CD4-positive, alpha-beta T cell treated with Interferon gamma for 1 hour (primary cell): ENCODE measurements at places on chromosomes 11 and 22.

GRCh38 chr22:48520207-48520606 lies 1307.5 kb downstream of the BRD1 start:
- no peak for DNase-seq

DNA sequence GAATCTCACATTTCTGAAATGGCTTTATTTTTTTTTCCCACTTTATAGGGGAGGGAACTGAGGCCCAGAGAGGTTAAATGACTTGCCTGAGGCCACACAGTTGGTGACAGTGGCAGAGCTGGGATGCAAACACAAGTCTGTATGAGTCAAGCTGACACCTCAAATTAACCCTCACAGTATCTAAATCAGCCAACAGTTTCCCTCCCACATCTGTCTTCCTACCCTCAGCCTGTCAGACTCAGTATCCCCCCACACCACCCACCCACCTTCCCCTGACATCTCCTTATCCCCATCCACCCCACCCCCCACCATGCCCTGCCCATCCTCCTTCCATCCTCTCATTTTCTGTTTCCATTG lies 95.2 kb downstream of the TP53I11 start:
- no peak for DNase-seq

DNA sequence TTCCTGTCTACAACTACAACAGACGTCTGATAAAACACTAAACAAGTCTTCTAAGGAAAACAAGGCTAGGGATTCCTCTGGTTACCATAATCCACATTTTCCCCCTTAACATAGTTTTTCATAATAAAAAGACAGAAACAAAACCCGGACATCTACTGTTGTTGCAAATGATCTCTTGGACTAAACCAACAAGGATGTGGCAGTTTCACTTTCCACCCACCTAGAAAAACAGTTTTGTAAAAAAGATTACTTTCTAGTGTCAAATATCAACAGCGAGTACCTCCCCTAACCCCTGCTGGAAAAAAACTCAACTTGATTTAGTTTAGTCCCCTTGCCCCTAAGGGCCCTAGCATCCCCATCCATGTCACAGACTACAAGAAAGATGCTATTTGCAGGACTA lies 5.4 kb downstream of the GNG3 start:
- no peak for DNase-seq

GRCh38 chr11:72119198-72119597 lies 6.7 kb upstream of the ANAPC15 start:
- DNase-seq, result no peak

- DNase-seq, result no peak
Observed at GRCh38 chr11:23919455-23919854, 577.4 kb upstream of the LUZP2 start.

- peak; percentile 49 for DNase-seq
Observed at GRCh38 chr11:119056421-119056999, 495 bp downstream of the HYOU1 start.

DNA sequence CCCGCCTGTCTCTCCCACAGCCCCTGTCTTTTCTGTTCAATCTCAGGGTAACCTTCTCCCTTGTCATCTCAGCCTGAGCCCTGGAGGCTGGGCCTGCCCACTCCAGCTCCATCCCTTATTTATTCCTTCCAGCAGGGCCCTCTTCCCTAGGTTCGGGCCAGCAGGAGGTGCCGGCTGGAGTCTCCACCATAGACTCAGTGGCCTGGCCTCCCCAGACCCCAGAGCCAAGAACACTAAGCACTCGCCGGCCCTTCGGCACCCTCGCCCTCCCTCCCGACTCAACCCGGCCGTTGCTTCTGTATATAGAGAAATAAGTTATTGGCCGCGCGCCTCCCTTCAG lies 1.4 kb upstream of the RAB1B start:
- DNase-seq, result no peak

- no peak for DNase-seq
Observed at GRCh38 chr11:118635237-118635591, 27.8 kb downstream of the PHLDB1 start.

- DNase-seq, result no peak
Observed at GRCh38 chr11:22479971-22480720, 142.0 kb downstream of the SLC17A6 start.

- no peak for DNase-seq
Observed at GRCh38 chr11:84993386-84993785, 633.8 kb downstream of the DLG2 start.

DNA sequence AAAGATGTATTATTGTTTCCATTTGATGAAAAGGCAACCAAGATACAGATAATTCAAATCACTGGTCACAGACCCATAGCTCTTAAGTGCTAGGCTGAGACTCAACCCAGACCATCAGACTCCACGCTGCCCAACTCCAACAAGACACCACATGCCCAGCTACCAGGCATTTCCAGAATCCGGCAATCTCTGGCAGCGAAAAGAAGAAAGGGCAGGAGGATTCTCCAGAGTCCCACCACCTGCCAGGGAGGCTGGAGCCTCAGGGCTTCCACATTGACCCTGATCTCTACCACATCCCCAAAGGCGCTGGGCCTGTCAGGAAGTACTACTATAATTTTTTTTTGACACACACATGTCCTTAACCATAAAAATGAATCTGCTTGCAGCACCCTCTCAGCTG lies 61.4 kb upstream of the ARFGAP3 start:
- DNase-seq, result no peak

DNA sequence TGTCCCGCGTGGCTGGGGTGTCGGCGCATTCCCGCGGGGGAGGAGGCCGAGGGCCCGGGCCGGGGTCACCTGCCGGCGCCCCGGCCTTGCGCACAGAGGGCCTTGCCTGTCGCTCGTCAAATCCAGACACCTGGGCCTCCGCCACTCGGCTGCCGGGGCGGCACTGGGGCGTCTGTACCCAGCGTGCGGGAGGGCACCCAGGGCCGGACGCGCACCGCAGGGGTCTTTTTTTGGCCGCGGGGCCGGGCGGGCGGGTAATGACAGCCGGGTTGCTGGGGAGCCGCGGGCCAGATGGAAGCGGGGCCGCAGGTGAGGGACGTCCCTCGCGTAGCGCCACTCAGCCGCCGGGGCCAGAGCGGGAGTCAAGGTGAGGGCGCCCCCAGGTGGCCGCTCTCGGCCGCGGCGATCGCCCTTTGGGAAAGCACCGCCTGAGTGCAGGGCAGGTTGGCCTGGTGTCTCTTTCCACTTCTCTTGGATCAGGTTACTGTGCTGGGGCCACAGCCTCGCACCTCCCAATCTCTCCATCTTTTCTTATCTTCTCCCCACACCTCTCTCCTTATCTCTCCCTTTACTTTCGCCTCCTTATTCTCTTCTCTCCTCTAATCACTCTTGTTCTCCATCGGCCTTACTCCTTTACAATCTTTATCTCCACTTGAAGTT lies 3.5 kb downstream of the PHLDB1 start:
- peak; percentile 80 for DNase-seq

- no peak for DNase-seq
Observed at GRCh38 chr11:47264521-47264920, 5.4 kb upstream of the MADD start.

- DNase-seq, result no peak
Observed at GRCh38 chr11:100673063-100673462, 14.0 kb upstream of the ARHGAP42 start.

GRCh38 chr22:48941033-48941902 lies 886.4 kb downstream of the BRD1 start:
- no peak for DNase-seq

GRCh38 chr11:131504199-131504949 lies 134.0 kb downstream of the NTM start:
- no peak for DNase-seq

DNA sequence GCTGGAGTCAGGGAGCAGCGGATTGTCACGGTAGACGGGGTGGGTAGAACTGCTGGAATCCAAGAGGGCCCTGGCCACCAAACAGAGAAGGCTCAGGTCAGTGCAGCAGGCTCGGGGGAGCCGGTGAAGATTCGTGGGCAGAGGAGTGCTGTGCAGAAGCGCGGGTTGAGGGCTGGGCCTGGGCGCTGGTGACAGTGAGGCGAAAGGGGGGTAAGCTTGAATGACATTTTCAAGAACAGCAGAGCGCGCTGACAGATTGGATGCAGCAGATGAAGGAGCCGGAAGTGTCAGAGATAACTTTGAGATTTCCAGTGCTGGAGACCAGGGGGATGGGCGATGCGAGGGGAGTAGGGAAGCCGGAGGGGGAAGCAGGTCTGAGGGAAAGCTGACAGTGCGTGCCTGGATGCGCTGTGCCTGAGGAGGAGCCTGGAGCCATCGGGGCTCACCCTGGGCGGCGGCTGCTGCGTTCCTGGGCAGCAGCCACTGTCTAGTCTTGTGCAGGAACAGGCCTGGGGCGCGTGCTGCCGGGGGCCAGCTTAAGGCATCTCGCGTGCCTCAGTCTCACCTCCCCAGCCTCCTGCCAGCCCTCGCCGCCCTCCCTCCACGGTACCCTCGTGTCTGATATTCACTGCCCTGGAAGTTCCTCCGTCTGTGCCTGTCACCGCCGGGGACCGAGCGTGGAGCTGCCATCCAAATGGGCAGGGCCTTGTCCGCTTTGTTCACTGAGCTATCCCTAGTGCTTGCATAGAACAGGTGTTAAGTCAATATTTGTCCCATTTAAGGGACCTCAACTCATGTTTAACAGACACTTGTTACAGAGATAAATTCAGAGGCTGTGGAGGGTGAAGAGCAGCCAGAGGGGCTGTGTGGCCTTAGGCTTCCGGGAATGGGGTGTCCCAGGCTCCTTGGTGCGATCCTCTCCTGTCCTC lies 5.2 kb downstream of the GRIK4 start:
- DNase-seq, result no peak

GRCh38 chr11:35664977-35665441 lies 2.4 kb downstream of the TRIM44 start:
- DNase-seq, result no peak

DNA sequence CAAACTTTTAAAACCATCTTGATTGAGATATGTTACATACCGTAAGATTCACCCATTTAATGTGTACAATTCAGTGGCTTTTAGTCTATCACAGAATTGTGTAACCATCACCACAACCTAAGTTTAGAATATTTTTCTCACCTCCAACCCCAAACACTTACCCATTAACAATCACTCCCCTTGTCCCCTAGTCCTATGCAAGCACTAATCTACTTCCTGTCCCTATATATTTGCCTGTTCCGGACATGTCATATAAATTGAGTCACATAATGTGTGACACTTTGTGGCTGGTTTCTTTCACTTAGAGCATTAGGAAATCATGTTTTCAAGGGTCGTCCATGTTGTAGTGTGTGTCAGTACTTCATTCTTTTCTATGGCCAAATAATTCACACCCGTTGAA lies 38.8 kb downstream of the RASSF10 start:
- no peak for DNase-seq

DNA sequence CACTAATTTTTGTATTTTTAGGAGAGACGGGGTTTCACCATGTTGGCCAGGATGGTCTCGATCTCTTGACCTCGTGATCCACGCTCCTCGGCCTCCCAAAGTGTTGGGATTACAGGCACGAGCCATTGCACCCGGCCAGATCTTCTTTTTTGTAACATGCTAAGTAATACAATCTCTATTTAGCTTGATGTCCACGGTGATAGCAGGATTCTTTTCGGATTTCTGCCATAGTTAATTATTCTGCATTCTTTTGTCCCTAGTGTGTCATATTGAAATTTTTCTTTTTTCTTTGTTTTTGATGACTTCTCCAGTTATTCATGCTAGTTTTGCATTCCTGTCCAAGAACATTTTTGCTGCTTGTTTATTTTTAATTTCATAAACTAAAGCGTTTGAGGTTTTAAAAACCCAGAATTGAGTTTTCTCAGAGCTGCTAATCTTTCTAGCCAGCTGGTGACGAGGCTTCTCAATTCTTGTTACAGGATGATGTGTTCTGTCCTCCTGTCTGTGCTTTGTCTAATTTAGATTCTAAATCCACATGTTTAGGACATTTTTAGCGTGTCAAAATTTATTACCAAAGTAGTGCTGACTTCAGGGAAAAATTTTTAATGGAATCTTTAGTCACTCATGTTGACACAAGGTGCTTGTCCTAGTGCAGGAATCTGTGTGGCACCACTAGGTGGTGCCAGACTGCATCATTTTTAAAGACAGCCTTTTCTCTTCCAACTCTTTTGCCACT lies 21.8 kb downstream of the NF2 start:
- peak; percentile 19 for DNase-seq

- no peak for DNase-seq
Observed at GRCh38 chr11:20159466-20160381, 551 bp downstream of the DBX1 start.

DNA sequence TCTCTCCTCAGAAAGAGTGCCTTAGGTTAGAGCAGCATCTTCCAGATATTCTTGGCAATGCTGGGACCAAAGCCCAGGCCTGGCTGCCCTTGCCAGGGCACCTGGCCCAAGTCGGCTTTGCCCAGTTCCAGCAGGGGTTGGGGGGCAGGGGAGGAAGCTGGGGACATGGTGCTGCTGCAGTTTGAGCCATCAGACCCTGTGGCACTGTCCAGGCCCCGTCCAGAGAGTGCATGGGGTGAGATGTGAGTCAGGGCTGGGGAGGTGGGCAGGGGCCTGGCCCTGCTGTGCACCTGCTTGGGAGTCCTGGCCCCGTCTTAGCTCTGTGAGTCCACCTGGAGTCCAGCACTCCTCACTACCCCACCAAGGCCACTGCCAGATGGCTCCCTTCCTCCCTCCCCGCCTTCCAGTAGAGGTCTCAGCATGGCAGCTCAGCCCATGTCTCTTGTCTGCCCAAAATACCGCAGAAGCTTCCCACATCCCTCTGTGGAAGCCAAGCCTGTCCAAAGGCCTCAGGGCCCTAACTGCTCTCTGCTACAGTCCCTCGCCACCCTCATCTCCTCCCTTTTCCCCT lies 16.6 kb downstream of the DERL3 start:
- no peak for DNase-seq

GRCh38 chr11:70145071-70145470 lies 58.0 kb upstream of the FADD start:
- DNase-seq, result no peak

DNA sequence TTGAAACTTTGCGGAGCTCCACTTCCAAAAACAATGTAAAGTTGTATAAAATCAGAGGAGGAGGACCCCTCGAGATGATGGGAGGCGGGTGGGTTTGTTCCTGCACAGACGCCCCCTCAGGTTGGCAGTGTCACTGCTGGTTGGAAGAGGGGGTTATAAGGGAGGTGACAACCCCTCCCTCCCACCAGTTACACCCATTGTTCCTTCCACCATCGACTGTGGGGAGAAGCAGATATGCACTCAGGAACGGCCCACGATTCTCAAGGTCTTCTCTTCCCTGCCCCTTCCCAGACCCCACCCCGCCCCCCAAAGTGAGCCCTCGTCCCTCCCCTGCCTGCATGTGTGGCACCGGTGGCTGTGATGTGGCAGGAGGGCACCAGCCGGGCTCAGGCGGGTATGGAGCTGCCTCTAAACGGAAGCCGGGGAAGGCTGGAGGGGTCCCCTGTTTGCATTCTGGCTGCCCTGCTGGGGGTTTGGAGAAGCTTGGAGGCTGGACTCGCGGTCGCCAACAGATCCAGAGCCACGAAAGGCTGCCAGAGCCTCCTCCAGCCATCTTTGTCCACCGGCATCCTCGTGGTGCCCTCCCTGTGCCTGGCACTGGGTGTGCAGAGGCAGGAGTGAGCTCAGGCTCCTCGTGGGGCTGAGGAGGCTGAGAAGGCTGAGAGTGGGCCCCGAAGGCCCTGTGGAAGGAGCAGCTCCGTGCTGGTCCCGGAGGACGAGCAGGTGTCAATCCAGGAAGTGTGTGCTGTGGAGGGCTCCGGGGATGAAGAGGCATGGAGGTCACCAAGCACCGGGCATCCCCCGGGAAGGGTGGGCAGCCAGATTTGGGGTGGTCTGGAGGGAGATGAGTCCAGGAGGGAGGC lies 778 bp downstream of the KDELR3 start:
- DNase-seq, result no peak
